ENCODE measurements at places on chromosomes 13 and 19. TPM values are rescaled to one million over a fixed set of nuclear protein-coding genes. Genes with fewer than 3 reads are reported as not detected.

The CGB8 gene
- total RNA-seq: not detected

The OR7A5 gene
- not detected for total RNA-seq

The DNMT1 gene
- 55.1 TPM for total RNA-seq

The RNF113B gene
- not detected for total RNA-seq

The SH2D3A gene
- total RNA-seq: 18.4 TPM

The KIRREL2 gene
- 0.66 TPM for total RNA-seq

The LPAR6 gene
- 44.2 TPM for total RNA-seq

The COX7A1 gene
- 29.5 TPM for total RNA-seq

The HSH2D gene
- 5.7 TPM for total RNA-seq

The HS6ST3 gene
- total RNA-seq: 0.59 TPM

The GARIN5A gene
- total RNA-seq: 0.98 TPM

The ADGRE2 gene
- total RNA-seq: 9.8 TPM

The PDX1 gene
- not detected for total RNA-seq

The TPGS1 gene
- total RNA-seq: 77.7 TPM

The PCDH20 gene
- total RNA-seq: 0.64 TPM

The FCER2 gene
- not detected for total RNA-seq

The SOX21 gene
- not detected for total RNA-seq

The FAM124A gene
- 2.2 TPM for total RNA-seq

The NTN5 gene
- 0.64 TPM for total RNA-seq

The IL11 gene
- 1.3 TPM for total RNA-seq

The PNMA8A gene
- total RNA-seq: 2.3 TPM

The C19orf85 gene
- total RNA-seq: not detected

The CD22 gene
- total RNA-seq: 4.8 TPM

The DENND1C gene
- total RNA-seq: 1.3 TPM

The OLFM4 gene
- 0.32 TPM for total RNA-seq

The GFY gene
- total RNA-seq: not detected

The SIGLEC8 gene
- 2.3 TPM for total RNA-seq

The NACC1 gene
- total RNA-seq: 8.5 TPM

The ZNF555 gene
- 4.6 TPM for total RNA-seq

The FUT6 gene
- not detected for total RNA-seq

The CYP4F12 gene
- total RNA-seq: 8.8 TPM

The ZNF135 gene
- 16.2 TPM for total RNA-seq

The CAPN12 gene
- 4.1 TPM for total RNA-seq

The OR7C1 gene
- not detected for total RNA-seq

The C19orf38 gene
- total RNA-seq: 2.7 TPM

The ZNF571 gene
- 9.2 TPM for total RNA-seq

The PBX4 gene
- total RNA-seq: 5.9 TPM

The CYP4F2 gene
- total RNA-seq: not detected

The CYP2A7 gene
- not detected for total RNA-seq

The NCR1 gene
- 0.33 TPM for total RNA-seq

The TMIGD2 gene
- not detected for total RNA-seq

The MCF2L gene
- total RNA-seq: 77.3 TPM

The CERS1 gene
- total RNA-seq: not detected

The PSMC4 gene
- 70.8 TPM for total RNA-seq

The SCN1B gene
- total RNA-seq: 8.5 TPM

The CABP5 gene
- not detected for total RNA-seq

The NECTIN2 gene
- 86.6 TPM for total RNA-seq

The BRD4 gene
- total RNA-seq: 25.6 TPM

All from breast epithelium (tissue), 4 donors.